ENCODE measurements at places on chromosomes 12 and 14. TPM values are rescaled to one million over a fixed set of nuclear protein-coding genes. Genes with fewer than 3 reads are reported as not detected.

DNA sequence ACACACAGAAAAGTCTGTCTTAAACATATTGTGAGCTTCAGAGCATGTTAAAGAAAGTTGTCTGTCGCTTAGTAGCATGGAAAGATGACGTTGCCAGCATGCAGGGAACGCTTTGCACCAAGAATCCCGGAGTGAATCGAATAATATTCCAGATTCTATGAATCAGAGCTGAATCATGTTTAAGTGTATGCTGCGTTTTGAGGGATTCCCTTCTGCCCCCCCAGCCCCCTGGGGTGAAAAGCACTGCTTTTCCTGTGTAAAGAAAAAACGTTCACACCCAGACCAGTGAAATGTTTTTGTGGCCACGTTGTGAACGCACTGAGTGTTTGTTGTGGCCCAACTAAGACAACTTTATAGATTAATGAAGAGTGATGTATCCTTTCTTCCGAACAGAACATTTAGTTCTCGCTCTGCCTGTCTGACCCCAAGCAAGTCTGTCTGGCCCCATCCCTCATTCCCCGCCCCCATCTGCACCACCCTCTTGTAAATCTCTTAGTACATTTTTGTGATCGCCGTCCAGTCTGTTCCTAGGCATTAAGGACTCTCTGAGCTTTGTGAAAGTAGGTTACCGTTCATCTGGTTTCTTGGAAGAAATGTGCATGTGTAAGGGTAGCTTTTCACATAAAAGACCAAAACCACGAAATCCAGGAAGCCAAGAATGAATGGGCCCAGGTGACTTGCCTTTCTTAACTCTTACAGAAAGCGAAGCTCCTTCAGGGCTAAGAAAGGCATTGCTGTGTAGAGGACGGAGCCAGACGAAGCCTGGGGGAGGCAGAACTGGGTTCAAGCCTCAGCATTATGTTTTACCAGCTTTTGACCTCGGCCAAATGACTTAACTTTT lies 103.0 kb downstream of the SAMD4A start:
- no peak for DNase-seq

- no peak for DNase-seq
Observed at GRCh38 chr12:72264548-72265175, 7.5 kb upstream of the TRHDE start.

CMA1 gene
- not detected for polyA plus RNA-seq

DNA sequence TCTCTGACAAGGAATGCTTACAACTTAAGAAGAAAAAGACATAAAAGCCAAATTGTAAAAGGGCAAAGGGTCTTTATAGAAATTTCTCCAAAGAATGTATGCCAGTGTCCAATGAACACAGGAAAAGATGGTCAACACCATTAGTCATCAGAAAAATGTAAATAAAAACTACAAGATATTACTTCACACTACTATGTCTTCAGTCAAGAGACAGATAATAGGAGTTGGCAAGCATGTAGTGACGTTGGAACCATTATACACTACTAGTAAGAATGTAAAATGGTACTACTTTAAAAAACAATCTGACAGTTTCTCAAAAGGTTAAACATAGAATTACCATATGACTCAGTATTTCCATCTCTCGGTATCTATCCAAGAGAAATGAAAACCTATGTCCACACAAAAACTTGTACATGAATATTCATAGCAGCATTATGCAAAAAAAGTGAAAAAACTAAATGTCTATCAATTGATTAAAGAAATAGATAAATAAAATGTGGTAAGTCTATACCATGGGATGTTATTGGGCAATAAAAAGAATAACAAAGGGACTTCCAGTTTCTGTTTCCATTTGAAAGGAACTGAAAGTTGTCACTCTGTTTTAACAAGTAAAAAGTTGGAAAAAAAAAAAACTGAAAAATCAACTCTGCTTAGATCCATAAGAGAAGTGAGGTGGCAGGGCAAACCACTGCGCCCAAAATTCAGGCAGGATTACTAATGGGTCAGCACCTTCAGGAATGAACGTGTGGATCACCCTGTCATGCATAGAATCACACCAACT lies 69.8 kb downstream of the ALG10B start:
- no peak for DNase-seq

DNA sequence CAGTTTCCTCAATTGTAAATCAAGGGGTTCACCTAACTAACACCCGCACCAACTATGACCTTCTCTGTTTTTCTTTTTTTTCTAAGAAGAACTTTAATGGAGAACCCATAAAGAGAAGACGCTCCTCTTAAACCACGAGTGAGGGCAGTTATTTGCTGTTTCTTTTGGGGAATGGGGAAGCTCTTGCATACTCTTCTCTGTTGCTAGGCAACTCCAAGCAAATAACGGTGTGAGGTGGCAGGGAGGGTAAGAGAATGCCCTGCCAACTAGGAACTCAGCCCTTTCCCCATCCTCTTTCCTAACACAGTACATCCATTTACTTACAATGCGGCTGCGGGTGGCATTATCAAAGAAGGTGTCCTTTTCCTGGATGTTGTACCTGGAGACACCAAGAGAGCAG lies 114.9 kb downstream of the ANO2 start:
- no peak for DNase-seq

- no peak for DNase-seq
Observed at GRCh38 chr12:90947869-90948268, 7.1 kb downstream of the CCER1 start.

GRCh38 chr12:110849221-110849620 lies 2.4 kb downstream of the CCDC63 start:
- no peak for DNase-seq

GRCh38 chr14:36553656-36554260 lies 28.7 kb downstream of the NKX2-8 start:
- no peak for DNase-seq

- no peak for DNase-seq
Observed at GRCh38 chr12:107411792-107412535, 273.6 kb upstream of the PWP1 start.

USP5 gene
- polyA plus RNA-seq: 37.4 TPM

- DNase-seq: no peak
Observed at GRCh38 chr14:68396461-68396860, 396.4 kb downstream of the ZFP36L1 start.

All from heart right ventricle (tissue), 16 donors.